ENCODE measurements at places on chromosomes 7 and 10. TPM values are rescaled to one million over a fixed set of nuclear protein-coding genes. Genes with fewer than 3 reads are reported as not detected.

- H3K27me3 ChIP-seq, result no peaks in the 10 kb centered on the region
- DNase-seq, result no peak
- H3K4me3 ChIP-seq, result no peak overlapping the region
- H3K4me1 ChIP-seq, result no peaks in the 10 kb centered on the region
These were observed 810.7 kb downstream of the CCSER2 start for GRCh38 chr10:85139124-85139523.

DNA sequence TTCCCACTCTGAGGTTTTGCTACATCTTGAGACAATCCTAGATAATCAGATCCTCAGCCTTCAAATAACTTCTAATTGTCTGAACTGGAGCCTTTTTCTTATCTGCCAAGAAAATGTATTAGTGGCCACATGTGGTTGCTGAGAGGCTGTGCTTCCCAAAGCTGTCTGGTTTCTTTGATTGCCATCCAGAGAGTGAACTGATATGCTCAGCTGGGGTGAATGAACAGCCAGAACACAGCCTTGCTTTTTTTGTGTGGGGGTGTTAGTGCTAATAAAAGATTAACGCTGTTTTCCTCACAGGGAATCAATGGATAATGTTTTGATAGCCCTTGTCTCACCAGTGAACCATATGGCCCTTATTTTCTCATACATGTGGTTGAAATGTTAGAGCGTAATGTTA, 66.9 kb downstream of the BBS9 start:
- H3K4me3 ChIP-seq, result no peak overlapping the region
- no peaks in the 10 kb centered on the region for H3K36me3 ChIP-seq

- peak; percentile 41 for DNase-seq
- no peaks in the 10 kb centered on the region for H3K36me3 ChIP-seq
- no peaks in the 10 kb centered on the region for H3K27me3 ChIP-seq
- H3K4me1 ChIP-seq, result no peaks in the 10 kb centered on the region
- no peak overlapping the region for H3K4me3 ChIP-seq
These were observed 47.5 kb downstream of the JAKMIP3 start for GRCh38 chr10:132113206-132113605.

DNA sequence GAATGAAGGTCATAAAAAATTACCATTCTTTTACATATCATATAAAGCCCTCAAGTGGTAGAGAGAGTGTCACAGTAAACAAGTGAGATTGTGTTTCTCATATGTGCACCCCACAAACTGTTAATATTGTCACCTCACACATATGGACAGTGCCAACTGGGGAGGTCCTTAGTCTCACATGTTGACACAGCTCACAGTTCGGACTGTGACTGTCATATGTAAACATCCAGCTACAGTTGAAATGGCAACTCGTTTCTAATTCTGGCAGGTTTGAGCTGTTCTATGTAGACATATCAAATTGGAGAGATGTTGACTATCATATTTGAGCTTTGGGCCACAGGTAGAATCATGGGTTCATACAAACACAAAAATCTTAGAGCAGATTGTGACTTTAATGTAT, 39.4 kb upstream of the ZNF107 start:
- H3K4me1 ChIP-seq, result no peaks in the 10 kb centered on the region
- no peak overlapping the region for H3K4me3 ChIP-seq
- H3K36me3 ChIP-seq, result no peaks in the 10 kb centered on the region
- no peak for DNase-seq

Gene VWC2
- total RNA-seq, result not detected

DNA sequence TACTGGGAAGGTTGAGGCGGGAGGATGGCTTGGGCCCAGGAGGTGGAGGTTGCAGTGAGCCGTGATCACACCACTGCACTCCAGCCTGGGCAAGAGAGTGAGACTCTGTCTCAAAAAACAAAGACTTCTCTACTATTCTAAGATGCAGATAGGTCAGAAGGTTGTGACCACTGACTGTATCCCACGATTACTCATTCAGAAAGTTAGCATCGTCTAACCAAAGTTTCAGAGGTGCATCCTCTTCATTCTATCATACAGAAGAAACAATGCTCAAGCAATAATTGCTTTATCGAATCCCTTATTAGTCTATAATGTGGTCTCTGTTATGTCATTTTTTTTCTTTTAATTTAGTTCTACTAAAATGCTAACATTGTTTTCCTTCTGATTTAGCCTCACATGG, 348.7 kb upstream of the LRGUK start:
- DNase-seq, result no peak
- no peak overlapping the region for H3K4me3 ChIP-seq
- H3K36me3 ChIP-seq, result no peaks in the 10 kb centered on the region
- H3K27me3 ChIP-seq, result no peaks in the 10 kb centered on the region

- no peak for DNase-seq
- no peaks in the 10 kb centered on the region for H3K4me1 ChIP-seq
- no peaks in the 10 kb centered on the region for H3K27me3 ChIP-seq
These were observed 10.4 kb downstream of the ANLN start for GRCh38 chr7:36400036-36400435.

DNA sequence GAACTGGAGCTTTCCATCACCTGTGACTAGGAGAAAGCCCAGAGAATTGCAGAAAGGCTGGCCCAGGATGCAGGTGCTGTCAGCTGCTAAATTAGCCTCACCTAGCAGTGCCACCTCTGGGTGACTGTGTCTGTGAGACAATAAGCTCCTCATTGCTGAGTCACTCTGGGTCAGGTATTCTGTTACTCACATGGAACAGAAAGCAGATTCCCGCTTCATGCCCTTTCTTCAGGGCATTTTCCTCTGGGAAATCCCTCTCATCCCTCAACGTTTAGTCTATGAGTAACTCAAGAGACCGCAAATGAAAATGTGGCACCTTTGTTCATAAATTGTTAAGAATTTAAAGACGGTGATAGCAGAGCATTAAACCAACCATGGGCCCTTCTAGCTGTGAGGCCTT, 184.0 kb downstream of the ADAM12 start:
- H3K36me3 ChIP-seq, result no peaks in the 10 kb centered on the region
- H3K27me3 ChIP-seq, result no peaks in the 10 kb centered on the region
- H3K27ac ChIP-seq, result no peak overlapping the region
- no peak overlapping the region for H3K4me3 ChIP-seq

DNA sequence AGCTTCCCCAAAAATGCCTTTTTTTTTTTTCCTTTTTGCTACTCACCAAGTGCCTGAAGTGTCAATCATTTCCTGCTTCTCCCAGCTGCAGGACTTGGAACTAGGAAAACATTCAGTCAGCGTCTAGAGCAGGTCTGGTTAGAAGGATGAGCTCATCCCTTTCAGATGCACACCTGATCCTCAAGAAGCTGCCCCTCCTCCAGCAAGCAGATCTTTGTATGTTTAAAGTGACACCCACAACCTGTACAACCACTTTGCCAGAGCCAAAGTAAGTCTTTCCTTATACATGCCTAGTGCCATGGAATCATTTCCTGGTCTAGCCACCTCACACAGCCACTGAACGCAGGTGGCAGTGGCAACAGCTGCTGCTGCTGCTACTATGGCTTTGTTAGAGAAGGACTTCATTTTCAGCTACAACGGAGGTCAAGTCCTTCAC, 10.4 kb upstream of the USP54 start:
- no peak for DNase-seq
- no peaks in the 10 kb centered on the region for H3K4me1 ChIP-seq
- no peaks in the 10 kb centered on the region for H3K36me3 ChIP-seq
- H3K27me3 ChIP-seq, result no peaks in the 10 kb centered on the region
- no peak overlapping the region for H3K4me3 ChIP-seq

GRCh38 chr10:73855413-73855812, 18.9 kb downstream of the CAMK2G start:
- no peaks in the 10 kb centered on the region for H3K27me3 ChIP-seq
- H3K27ac ChIP-seq, result no peak overlapping the region
- no peaks in the 10 kb centered on the region for H3K4me1 ChIP-seq
- DNase-seq, result no peak

DNA sequence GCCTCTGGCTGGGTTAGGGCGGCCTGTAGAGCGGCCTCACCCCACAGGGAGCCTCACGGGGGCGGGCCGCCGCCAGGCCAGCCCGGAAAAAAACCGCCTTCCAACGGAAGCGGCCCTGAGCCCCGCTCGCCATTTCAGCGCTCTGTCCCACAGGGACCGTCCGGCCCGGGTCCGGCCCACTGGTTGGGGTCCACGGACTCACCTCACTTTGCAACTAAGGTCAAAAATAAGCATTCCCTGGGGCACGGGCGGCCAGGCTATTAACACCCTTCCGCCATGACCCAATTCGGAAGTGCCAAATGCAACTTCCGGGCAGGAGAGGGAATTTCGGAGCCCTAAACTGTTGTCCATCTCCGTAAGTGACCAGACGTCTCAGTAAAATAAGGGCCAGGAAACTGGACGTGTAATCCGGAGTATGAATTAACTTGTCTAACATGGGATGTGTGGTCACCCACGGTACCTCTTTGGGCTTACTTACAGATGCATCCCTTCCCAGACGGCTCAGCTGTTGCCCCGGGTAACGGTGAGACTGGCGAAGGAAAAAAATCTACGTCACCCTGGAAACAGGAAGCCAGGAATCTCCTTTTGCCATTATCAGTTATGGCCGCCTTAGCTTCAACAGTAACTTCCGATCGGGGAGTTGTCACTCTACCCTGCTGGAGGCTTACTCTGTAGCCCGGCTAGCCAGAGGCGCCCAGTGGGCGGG, at the start of gene BBIP1:
BBIP1 (minus strand) TSS at position 538 of the 706 bp plus-strand sequence. CDS start 1,023 bp downstream, outside the sequence.
- H3K27me3 ChIP-seq, result no peaks in the 10 kb centered on the region
- H3K4me1 ChIP-seq, result peaks cover 39% of the 10 kb centered on the region
- no peaks in the 10 kb centered on the region for H3K36me3 ChIP-seq
- peak within 1 kb of the TSS; percentile 94 for H3K4me3 ChIP-seq
- peak within 1 kb of the TSS; percentile 97 for H3K27ac ChIP-seq
- DNase-seq, result no peak

DNA sequence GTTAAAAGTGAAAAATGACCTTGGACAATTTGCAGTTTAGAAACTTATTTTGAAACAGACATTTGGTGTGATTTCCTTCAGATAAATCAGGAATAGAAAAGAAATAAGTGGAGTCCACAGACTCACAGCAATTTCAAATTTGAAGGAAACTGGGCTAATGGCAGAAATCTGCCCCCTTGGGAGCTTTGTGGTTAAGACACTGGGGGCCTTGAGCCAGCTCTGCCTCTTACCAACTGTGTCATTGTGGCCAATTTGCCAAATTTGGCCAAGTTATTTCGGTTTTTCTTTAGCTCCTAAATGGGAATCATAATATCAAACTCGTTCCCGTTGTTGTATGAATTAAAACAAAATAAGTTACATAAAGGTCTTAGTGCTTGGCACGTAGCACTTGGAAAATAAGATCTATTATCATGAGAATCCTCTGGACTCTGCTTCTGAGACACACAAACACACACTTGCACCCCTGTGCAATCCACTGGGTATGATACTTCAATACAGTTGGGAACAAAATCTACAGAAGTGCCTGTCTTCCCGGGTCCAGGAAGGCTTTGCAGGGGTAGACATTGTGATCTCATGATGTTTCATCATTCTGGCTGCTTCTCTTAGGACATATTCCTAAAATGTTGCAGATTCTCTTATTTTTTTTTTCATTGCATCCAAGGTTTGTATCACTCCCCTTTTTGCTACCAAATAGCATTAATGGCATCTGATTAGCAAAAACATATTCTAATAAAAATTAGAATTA, 4.9 kb downstream of the ARMC3 start:
- peaks cover 2% of the 10 kb centered on the region for H3K27me3 ChIP-seq
- no peak for DNase-seq
- H3K27ac ChIP-seq, result no peak overlapping the region
- no peaks in the 10 kb centered on the region for H3K4me1 ChIP-seq
- no peaks in the 10 kb centered on the region for H3K36me3 ChIP-seq

DNA sequence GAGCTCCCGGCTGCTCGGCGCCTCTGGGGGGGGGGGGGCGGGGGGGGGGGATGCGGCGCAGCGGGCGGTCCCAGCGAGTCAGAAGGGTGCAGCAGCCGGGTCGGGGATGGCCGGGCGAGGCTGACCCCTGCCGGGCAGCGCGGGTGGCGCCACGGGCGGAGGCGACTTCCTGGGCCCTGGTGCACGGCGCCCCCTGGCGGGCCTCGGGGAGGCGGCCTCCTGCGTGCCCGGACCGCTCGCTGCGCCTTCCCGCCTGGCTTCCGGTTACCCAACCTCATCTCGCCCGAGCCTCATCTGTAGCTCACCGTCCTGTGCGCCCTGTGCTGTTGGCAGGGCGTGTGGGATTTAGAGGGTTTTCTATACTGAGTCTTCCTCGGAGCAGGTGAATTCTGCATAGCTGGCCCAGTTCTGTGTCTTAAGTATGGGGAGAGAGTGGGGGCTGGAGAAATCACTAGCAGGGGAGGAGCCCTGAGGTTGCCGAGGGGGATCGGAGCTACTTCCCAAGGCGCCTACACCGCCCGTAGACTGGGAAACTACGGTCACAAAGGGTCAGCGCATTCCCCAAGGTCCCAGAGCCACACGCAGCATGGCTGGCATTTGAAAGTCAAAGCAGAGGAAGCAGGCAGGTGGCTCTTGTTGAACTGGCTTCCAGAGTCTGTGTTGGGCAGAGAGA, 28.3 kb upstream of the WDFY4 start:
- H3K4me1 ChIP-seq, result peaks cover 16% of the 10 kb centered on the region
- DNase-seq, result peak; percentile 92
- H3K36me3 ChIP-seq, result no peaks in the 10 kb centered on the region
- H3K27ac ChIP-seq, result peak overlapping the region; percentile 61

- H3K4me1 ChIP-seq, result no peaks in the 10 kb centered on the region
- H3K4me3 ChIP-seq, result no peak overlapping the region
- H3K36me3 ChIP-seq, result no peaks in the 10 kb centered on the region
- H3K27ac ChIP-seq, result no peak overlapping the region
- peaks cover 3% of the 10 kb centered on the region for H3K27me3 ChIP-seq
- DNase-seq, result no peak
These were observed 52.0 kb downstream of the C10orf90 start for GRCh38 chr10:126618466-126618865.

Gene ICA1
- total RNA-seq, result 5.0 TPM

Gene TWIST1
- total RNA-seq, result 12.3 TPM

GRCh38 chr7:101428093-101428866, 65.6 kb downstream of the COL26A1 start:
- no peaks in the 10 kb centered on the region for H3K4me1 ChIP-seq
- H3K36me3 ChIP-seq, result no peaks in the 10 kb centered on the region
- no peaks in the 10 kb centered on the region for H3K27me3 ChIP-seq
- DNase-seq, result no peak
- H3K4me3 ChIP-seq, result no peak overlapping the region

DNA sequence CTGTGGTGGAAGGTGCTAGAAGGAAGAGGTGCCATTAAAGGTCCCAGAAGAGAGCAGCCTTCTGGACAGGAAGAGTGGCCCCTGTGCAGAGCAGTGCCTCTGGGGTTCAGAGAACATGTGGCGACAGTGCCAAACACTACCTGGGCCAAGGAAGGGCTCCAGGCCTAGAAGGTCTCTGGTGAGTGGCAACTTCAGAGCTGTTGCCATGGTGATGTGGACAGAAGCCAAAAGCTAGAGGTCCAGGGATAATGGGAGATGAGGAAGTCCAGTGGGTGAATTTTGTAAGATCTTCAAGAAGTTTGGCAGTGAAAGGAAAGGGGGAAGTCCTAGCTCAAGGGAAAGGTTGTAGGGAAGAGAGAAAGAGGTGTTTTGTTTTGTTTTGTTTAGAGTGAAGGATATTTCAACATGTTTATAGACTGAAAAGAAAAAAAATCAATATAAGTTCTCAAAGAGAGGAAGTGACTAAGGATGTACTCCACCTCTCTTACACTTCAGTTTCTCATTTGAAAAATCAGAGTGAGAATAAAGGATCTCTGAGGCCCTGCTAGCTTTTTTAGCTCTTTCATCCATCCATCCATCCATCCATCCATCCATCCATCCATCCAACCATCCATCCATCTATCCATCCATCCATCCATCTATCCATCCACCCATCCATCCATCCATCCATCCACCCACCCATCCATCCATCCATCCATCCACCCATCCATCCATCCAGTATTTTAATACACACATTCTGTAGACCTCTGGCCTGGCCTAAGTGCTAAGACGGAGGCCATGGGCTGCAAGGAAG, 77.1 kb upstream of the DUSP5 start:
- H3K27me3 ChIP-seq, result no peaks in the 10 kb centered on the region
- no peak overlapping the region for H3K27ac ChIP-seq
- no peaks in the 10 kb centered on the region for H3K4me1 ChIP-seq
- H3K4me3 ChIP-seq, result no peak overlapping the region
- DNase-seq, result peak; percentile 59

Data from adrenal gland (tissue), 19 donors.